ENCODE measurements at places on chromosomes 3 and 15.

DNA sequence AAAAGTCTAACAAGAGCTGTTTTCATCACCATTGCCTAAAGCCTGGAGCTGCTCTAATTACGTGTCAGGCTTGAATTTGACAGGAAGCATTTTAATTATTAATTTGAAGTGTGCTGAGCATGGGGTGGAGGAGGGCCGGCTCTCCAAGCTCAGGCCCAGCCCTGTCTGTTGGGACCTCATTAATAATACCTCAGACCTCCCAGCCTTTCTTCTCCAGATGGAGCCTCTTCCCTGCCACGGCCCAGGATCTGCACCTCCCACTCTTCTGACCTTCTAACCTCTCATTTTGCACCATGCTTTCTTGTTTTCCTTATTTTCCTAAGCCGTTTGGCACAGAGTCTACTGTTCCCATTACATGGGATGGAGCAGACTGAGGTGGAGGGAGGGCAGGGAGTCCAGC lies 30.0 kb downstream of the INSYN1 start:
- no peak for DNase-seq

DNA sequence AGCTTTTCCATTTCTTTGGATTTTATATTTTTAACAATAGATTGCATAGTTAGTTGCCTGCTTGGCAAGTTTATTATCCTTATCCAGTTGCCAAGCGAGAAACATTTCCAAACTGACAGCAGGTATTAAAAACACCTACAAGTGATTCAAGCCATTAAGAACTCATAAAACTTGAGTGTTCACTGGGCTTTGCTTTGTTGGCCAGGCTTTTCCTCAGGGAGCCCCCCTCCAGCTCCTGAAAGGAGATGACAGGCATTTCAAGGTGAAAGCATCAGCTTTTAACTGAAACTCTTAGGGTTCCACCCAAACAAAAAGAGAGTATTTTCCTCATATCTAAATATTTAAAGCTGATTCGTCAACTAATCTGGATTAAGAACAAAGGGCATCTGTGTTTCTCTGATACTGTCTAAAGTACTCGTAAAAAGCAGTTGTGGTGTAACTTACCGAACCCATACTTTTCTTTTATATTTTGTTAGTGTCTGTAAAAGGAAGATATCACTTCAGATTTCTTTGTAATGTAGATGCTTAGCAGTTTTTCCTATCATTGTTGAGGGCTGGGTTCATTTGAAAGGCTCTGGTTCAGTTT lies 363.4 kb downstream of the OTOL1 start:
- DNase-seq, result no peak

DNA sequence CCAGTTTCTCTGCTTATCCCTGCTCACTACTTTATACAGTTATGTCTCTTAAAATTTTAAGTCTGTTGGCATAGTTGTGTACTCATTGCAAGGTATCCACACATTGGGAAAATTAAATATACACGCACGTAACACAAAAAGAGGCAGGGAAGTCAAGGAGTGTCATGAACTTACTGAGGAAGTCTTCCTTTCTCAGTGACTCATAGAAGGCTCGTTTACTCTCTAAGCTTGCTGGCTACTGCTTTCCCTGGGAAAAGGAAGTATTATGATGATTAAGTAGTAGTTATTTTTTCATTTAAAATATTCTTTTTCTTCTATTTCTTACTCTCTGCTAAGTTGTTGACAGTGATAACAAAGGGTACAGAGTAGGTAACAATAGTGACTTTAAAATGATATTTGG lies 287.3 kb downstream of the UBE2E2 start:
- DNase-seq, result no peak

GRCh38 chr15:98955331-98955730 lies 52.3 kb downstream of the PGPEP1L start:
- DNase-seq, result no peak

DNA sequence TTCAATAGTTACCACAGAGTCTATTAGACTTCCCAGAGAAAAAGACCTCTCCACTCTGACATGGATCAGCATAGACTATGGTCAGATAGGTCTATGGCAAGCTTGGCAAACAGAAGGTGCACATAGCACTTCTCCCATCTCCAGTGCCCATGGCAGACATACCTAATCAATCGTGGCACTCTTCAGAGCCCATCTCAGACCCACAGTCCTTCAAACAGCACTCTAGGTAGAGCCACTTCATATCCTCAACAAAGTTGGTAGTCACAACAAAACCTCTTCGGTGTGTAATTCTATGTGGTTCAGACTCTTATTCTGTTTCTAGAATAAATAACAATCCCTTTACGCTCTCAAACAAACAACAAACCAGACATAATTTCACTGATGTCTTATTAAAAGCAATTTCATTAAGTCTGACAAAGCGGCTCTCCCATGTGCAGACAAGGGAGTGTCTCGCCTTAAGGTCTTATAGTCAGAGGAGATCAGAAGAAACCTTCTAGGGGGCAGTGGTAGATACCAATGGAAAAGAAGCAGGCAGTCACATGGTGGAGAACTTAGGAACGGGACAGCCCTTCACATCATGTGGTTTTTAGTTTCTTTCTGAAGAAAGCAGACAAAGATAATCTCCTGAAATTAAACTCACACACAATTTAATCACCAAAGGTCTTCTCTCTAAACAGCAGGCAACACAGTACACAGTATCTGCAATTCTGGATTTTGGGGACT lies 483.4 kb downstream of the FOXP1 start:
- DNase-seq, result no peak

- no peak for DNase-seq
These were observed 74.4 kb downstream of the CPN2 start for GRCh38 chr3:194276768-194277103.

GRCh38 chr3:65006300-65006739 lies 318.5 kb upstream of the ADAMTS9 start:
- DNase-seq, result no peak
